M059J (cell line): ENCODE measurements at places on chromosomes 2 and 18. TPM values are rescaled to one million over a fixed set of nuclear protein-coding genes. Genes with fewer than 3 reads are reported as not detected.

AMER3 gene
- not detected in 2 replicates for total RNA-seq

DNA sequence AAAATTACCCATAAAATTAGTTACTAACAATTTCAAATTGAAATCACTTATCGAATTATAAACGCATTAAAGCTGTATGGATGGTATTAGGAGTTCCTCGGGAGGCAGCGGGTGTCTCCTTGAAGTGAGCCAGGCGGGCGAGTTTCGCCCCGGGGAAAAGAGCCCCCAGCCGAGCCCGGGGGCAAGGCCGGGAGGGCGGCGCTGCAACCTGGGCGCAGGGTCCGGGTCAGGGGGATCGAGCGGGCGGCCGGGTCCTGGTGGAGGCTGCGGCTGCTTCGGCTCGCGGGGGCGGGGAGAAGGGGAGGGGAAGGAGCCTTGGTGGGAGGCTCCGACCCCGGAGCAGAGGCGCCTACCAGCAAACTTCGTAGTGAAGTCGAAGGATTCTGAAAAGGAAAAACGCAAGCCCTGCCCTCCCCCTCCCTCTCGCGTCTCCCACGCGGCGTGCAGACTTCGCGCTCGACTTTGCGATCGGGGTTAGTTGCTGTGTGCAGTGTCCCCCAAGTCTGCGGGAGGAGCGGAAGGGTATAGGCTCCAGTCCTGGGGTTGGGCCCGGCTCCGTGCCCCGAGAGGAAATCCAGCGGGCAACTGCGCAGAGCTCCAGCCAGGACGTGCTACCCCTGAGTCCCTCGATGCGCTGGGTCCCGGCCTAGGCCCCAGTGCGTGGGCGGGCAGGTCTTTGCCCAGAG lies 140.8 kb downstream of the MEIS1 start:
- DNase-seq: peak; percentile 20

ABCG8 gene
- total RNA-seq: not detected in 2 replicates

ANKRD53 gene
- 0.12 and 0.17 TPM in 2 replicates for total RNA-seq

GRCh38 chr2:162824304-162824703 lies 14.3 kb downstream of the KCNH7 start:
- DNase-seq: no peak

DNA sequence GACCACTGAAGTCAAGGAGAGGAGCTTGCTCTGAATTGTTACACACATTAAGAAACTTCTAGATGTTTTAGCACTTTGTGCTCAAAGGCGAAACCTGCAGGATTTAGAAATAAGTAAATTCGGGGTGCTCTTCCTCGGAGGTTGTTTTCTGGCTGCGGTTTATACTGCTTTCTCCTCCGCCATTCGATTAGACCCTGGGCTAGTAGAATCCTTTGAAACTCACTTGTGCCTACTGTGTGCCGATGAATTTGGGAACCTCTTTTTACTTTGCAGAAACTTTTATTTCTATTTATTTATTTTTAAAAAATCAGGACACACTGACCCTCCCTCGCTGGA lies 3.5 kb downstream of the MEIS1 start:
- no peak for DNase-seq

NDC80 gene
- total RNA-seq: 52.0 and 65.8 TPM in 2 replicates

MOGAT1 gene
- total RNA-seq: not detected in 2 replicates

PSTPIP2 gene
- 0.76 and 1.3 TPM in 2 replicates for total RNA-seq

NCKAP5 gene
- 3.6 and 6.5 TPM in 2 replicates for total RNA-seq

DNA sequence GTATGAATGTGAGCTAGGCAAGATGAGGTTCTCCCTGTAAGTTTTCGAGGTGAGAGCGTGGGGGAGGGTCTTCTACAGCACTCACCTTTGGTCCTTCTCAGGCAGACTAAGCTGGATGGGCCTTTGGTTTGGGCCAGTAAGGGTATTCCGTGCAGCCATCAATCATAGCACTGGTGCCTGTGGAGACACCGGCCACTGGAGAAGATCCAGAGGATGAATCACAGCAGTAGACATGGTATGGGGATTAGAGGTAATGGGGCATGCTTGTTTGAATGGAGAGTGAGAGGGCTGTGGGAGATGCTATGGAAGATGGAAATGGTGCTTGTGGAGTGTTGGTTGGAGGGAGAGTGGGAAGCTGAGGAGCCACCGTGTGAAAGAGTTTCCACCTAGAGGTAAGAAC lies 16.1 kb downstream of the MAPRE3 start:
- peak; percentile 66 for DNase-seq

- DNase-seq: no peak
These were observed 1277.0 kb upstream of the SLC39A10 start for GRCh38 chr2:194380011-194380410.

GRCh38 chr18:74546007-74546406 lies 11.7 kb downstream of the CNDP1 start:
- DNase-seq: no peak

- DNase-seq: no peak
These were observed 13.7 kb downstream of the TET3 start for GRCh38 chr2:73998451-73998850.

PGAP1 gene
- 2.2 and 3.1 TPM in 2 replicates for total RNA-seq

DNA sequence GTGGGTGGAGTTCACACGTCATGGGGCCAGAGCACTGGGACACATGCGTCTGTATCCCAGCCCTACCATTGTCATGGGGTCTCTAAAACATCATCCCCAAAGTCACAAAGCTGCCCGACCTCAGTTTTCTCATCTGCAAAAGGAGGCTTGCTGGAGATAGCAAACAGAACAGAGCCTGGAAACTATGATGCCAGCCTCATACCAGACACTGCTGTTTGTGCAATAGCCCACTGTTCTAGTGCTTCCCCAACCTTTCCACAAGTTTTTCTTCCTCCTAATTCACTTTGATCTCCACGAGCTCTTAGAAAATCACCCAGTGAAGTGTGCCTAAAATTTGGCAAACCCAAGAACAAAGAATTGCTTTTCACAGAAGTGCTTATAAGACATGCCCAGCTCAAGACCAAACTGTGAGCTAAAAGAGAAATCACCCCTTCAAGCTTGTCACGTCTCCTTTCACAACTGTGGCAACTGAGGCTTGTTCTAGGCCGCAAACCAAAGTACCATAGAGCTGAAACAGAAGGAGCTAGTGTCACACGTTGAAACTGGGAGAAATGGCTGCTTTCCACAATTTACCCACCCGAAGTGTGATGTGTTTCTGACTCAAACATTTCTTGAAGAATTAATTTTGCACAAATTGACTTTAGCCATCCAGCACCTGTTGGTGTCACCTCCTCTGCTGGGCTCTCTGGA lies 162.7 kb upstream of the ID2 start:
- no peak for DNase-seq

FLACC1 gene
- 0.27 TPM in 1 of 2 replicates, not detected in the other for total RNA-seq

DNA sequence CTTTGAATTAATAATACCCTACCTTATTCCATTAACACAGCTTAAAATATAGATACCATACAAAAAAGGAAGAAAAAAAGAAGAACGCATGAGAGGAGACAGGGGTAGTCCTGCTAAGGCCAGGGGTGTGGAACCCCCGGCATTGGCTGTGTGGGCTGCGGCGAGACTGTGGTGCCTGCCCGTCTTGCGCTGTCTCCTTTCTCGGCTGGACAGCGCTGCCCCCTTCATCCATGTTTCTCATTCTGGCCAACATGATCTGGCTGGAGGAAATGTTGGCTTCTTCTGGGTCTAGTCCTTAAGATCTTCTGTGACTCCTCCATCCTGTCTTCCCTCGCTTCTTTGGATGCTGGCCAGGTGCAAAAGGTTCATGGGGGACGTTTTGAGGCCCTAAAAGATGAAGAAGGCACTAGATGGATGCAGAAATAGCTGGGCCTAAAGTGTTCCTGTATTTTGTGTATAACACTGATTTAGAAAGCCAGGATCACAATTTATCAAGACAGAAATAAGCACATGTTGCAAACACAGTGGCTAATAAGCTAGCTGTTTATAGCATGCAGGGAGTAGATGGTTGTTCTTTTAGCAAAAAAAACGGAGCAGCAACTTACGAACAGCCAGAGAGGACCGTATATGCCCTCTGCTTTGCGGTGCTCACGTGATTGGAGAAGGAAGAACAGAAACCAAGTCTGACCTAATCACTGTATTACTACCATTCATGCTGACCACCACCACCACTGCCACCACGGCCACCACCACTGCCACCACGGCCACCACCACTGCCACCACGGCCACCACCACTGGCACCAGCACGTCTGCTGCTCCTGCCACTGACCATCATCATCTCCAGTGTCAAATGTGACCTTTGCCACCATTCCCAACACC lies 71.7 kb upstream of the ASB18 start:
- DNase-seq: no peak

DNA sequence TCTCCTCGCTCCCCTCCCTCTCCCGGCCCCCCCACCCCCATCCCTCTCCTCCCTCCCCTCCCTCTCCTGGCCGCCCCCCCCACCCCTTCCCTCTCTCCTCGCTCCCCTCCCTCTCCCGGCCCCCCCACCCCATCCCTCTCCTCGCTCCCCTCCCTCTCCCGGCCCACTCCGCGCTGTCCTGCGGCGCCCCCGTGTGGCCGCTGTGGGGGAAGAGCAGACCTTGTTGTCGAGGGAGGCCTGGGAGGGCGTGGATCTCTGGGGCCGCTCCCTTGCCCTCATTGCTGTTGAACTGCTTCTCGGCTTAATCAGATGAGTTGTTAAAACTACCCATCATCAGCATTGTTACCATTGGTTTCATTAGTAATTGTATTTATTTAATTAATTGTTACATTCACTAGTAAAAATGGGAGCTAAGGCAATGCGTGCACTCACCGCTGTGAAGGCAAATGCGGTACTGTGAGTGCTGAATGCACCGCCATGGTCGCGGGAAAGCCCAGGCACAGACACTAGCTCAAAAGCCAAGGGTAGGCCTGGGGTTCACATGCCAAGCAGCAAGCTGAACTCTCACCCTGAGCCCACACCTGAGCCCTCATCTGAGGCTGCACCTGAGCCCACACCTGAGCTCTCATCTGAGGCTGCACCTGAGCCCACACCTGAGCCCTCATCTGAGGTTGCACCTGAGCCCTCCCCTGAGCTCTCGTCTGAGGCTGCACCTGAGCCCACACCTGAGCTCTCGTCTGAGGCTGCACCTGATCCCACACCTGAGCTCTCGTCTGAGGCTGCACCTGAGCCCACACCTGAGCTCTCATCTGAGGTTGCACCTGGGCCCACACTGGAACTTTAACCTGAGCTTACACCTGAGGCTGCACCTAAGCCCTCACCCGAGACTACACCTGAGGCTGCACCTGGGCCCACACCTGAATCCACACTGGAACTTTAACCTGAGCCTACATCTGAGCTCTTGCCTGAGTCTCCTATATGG lies 8.8 kb downstream of the RTP5 start:
- DNase-seq: peak; percentile 59

SH3RF3 gene
- 1.9 and 2.5 TPM in 2 replicates for total RNA-seq

SERPINB13 gene
- total RNA-seq: not detected in 2 replicates

GRCh38 chr2:195732574-195732973 lies 75.5 kb downstream of the SLC39A10 start:
- no peak for DNase-seq

DNA sequence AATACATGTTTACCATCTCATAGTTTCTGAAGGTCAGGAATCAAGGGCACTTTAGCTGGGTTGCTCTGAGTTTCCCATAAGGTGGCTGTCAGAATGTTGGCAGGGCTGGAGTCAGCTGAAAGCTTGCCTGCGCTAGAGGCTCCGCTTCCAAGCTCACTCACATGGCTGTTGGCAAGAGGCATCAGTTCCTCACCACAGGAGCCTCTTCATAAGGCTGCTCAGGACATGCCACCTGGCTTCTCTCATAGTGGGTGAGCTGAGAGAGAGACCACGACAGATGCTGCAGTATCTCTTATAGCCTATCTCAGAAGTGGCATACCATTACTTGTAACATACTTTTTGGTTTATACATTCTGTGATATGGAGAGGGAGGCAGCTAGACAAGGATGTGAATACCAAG lies 7.2 kb downstream of the HADHB start:
- no peak for DNase-seq

ZNF519 gene
- total RNA-seq: 6.2 and 7.4 TPM in 2 replicates

DNA sequence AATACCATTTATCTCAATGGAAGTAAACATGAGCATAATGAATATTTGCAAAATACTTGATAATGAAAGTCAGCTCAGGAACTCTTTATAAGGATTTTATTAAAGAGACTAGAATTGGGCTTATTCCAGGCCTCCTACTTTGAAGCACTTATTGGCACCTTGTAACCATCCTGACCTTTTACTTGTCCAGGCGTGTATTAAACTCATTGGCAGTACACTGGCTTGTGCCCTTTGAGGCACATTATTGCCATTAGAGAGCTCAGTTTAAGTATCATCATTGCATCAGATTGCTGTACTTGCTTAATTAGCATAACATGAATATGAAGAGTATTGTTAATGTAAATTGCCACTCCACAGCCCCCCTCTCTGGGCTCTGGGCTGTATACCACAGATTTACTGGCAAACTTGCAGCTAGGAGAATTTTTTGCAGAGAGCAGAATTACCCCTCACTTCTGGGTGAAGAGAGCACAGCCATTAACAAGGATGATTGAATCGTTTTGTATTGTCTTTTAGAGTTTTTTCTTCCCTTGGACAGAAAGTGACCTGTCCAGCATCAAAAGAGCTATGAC lies 72.5 kb downstream of the XIRP2 start:
- DNase-seq: no peak

- no peak for DNase-seq
These were observed 15.0 kb upstream of the ADI1 start for GRCh38 chr2:3534251-3534814.

DNA sequence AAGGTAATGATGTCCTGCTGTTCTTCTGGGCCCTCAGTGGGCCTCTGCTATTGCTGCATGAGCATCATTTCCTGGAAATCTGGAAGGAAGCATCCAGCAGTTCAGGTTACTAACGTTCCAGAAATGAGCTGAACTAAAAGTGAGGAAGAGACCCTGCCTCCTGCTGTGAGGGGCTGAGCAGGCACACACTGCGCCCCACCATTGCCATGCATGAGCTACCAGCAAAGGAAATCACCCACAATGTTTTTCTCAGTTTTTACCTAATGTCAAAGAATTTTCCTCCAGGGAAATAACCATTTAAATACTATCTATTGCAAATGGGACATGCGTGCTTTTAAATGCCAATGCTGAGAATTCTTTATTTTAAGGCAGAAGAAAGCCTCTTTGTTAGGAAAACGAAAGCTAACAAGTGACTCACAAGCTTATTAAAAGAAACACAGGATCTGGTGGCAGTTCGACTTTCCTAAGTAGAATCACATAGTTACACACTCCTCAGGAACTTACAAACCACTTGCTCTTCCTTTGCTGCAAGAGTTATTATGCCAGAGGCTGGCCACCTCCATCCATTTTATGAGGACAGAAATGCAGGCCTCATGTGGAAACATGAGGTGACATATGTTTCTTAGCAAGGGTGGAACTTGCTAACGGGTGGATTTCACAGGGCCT lies 152.6 kb upstream of the TTC39C start:
- peak; percentile 97 for DNase-seq

TPO gene
- not detected in 2 replicates for total RNA-seq

GRCh38 chr2:38619458-38620164 lies 16.9 kb upstream of the HNRNPLL start:
- peak; percentile 42 for DNase-seq
